ENCODE measurements at places on chromosomes 7 and 10.
A peak's percentile ranks its signal among the peaks of the same experiment; 100 is the strongest.

GRCh38 chr7:151372612-151373265 lies 31.1 kb downstream of the NUB1 start:
- no peak for DNase-seq

- DNase-seq = no peak
Observed at GRCh38 chr10:50529660-50530059, 94.1 kb downstream of the SGMS1 start.

- no peak for DNase-seq
Observed at GRCh38 chr10:93992400-93993030, 1.2 kb upstream of the PLCE1 start.

GRCh38 chr7:17015598-17016031 lies 133.8 kb upstream of the AGR3 start:
- no peak for DNase-seq

DNA sequence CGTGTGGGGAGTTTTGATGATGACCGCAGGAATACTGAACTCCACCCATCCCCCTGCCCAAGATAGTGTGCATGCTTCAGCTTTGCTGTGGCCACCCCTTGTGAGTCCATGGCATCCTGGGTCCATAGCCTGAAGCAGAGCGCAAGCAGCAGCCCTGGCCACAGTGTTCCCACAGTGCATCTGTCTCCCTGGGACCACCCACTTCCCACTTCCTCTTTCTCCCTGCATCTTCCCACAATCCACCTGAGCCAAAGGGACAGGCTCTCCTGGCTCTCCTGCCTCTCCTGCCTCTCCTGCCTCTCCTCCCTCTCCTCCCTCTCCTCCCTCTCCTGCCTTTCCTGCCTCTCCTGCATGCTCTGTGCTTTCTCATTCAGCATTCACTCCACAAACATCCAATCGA lies 150.7 kb downstream of the PAXIP1 start:
- no peak for DNase-seq

DNA sequence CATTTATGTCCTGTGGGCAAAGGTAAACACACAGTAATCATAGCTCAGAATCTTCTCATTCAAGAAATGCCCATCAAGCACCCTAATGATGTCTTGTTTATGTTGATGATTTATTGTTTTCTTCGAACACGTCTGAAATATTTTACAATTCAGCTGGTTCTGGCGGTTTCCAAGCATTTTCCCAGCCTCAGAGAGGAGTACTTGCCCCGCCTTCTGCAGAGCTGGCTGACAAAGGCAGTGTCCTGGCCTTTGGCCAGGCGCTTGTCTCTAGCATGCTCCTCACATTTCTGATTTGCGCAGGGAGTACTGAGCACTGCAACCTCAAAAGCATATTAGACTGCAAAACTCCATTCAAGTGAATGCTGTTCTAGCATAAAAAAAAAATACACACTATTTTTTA lies 314.2 kb upstream of the GNAI1 start:
- DNase-seq = peak; percentile 47

DNA sequence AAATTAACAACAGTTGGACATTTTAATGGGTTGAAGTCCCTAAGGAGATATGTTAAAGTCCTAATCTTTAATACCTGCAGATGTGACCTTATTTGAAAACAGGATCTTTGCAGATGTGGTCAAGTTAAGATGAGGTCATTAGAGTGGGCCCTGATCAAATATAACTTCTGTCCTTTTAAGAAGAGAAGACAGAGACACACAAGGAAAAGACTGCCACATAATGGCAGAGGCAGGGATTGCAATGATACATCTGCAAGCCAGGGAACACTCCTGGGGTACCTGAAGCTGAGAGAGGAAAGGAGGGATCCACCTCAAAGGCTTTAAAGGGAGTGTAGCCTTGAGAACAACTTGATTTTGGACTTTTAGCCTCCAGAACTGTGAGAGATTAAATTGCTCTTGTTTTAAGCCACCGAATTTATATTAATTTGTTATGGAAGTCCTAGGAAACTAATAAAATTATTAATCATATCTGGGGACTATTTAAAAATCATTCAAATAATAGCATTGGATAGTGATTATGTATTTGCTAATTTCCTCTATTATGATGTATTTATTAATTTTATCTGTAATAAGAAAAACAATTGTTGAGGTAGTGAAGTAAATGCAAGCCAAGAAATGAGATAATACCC lies 700.0 kb upstream of the PCDH15 start:
- no peak for DNase-seq

- no peak for DNase-seq
Observed at GRCh38 chr10:520402-520787, 169.1 kb downstream of the DIP2C start.

- DNase-seq = no peak
Observed at GRCh38 chr10:121788717-121789116, 139.1 kb downstream of the ATE1 start.

DNA sequence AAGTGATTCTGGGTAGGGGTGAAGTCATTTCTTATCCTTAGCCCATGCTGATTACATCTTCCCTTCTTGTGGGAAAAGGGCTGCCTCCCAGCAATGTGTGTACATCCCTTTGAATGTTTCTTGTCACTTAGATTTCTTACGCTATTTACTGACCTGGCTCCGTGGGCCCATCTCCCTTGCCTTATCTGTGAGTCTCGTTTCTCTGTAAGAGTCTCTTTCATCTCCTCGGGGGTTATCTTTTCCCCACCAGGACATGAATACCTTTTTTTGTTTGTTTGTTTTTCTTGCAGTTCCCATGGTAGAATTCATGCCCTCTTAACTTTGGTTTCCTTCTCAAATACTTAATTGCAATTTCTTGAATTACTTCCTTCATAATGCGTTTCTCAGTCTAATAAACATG lies 107.7 kb downstream of the BAMBI start:
- DNase-seq = no peak

DNA sequence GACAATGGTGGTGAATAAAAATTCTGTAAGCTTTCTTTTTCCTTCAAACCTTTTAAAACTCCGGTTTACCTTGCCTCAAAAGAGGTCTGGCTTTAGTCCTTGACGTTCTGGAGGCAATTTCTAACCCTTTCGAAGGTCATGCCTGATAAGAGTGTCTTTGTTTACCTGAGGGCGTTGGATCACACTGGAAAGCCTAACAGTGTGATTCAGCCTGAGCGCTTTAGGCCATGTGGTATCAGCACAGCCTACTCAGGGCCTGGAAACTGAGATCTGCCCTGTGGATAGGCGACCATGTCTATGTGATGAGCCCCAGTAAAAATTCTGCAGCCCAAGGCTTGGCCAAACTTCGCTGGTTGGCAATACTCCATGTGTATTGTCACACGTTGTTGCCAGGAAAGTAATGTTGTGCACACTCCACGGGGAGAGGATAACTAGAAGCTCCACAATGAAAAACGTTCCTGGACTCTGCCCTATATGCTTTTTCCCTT lies 10.7 kb downstream of the CCDC6 start:
- no peak for DNase-seq

GRCh38 chr10:18683427-18683826 lies 24.2 kb downstream of the ARL5B start:
- no peak for DNase-seq

- no peak for DNase-seq
Observed at GRCh38 chr10:78302739-78302988, 269.0 kb downstream of the RPS24 start.

DNA sequence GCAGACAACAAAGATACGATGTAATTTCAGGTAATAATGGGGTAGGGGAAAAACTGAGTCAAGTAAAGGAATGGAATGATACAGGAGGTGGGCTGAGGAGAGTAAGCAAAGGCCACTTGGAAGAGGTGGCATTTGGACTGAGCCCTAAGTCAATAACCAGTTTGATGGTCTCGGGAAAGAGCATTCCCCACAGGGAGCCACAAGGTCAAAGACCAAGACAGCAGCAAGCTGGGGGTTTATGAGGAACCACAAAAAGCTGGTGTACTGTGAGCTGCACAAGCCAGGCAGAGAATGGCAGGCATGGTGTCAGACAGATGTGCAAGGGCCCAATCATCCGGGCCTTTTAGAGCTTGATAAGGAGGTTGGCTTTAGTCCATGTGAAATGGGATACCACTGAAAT lies 98.7 kb downstream of the NOC3L start:
- DNase-seq = no peak

All from forelimb muscle (tissue), 1 donor.